CD14-positive monocyte (primary cell): ENCODE measurements at places on chromosomes 7 and 10. TPM values are rescaled to one million over a fixed set of nuclear protein-coding genes. Genes with fewer than 3 reads are reported as not detected.

Gene GIMAP5
- 13.4 and 15.4 TPM in 2 replicates for polyA plus RNA-seq

Gene EGFR
- not detected in 2 replicates for polyA plus RNA-seq

DNA sequence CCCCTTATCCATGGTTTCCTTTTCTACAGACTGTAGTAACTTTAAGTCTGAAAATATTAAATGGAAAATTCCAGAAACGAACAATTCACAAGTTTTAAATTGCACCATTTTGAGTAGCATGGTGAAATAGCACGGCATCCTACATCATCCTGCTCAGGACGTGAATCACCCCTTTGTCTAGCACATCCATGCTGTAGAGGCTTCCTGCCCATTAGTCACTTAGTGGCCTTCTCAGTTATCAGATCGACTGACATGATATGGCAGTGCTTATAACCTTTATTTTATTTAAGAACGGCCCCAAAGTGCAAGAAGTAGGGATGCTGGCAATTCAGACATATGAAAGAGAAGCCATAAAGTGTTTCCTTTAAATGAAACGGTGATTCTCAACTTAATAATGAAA is 82.7 kb downstream of the CPXM2 start:
- no peak for DNase-seq

DNA sequence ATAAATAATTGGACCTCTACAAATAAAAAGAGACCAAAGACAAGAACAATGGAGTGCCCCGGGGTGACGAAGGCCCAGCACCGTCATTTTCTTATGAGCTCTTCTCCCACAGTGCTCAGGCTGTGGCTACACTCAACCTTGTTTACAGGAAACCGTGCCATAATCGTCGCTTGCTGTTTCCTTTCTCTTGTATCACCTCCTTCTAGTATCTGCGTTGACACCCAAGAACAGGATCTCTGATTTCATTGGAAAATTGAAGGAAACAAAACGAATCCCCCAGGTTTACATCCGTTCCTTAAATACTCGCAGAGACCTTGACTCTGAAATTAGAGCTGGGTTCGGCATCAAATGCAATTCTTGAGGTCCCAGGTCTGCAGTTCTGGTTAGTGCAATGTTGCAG is 1.7 kb upstream of the IGFBP3 start:
- DNase-seq, result no peak

DNA sequence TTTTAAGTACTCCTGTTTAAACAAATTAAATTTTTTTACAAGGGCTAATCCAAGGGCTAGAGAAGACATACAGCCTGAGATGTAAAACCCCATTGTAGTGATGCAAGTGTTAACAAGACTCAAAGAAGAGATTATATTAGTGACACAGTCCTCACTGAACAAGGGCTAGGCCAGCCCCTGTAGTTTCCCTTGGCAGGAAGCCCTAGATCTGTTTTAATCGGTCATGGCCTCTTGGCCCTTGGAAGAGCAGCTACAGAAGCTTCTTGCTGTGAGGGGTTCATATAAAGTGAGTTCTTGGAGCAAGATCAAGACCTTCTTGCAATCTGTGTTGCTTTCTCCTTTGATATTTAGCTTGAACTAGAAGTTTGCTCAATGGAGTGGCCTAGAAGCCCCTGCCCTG is 1339.4 kb downstream of the XPNPEP1 start:
- DNase-seq, result no peak

- no peak for DNase-seq
These were observed 313.2 kb downstream of the AHR start for GRCh38 chr7:17611611-17612010.

GRCh38 chr7:158165711-158166110 is 421.9 kb downstream of the PTPRN2 start:
- DNase-seq, result no peak
